ENCODE measurements at places on chromosomes 7 and 10. TPM values are rescaled to one million over a fixed set of nuclear protein-coding genes. Genes with fewer than 3 reads are reported as not detected.

DNA sequence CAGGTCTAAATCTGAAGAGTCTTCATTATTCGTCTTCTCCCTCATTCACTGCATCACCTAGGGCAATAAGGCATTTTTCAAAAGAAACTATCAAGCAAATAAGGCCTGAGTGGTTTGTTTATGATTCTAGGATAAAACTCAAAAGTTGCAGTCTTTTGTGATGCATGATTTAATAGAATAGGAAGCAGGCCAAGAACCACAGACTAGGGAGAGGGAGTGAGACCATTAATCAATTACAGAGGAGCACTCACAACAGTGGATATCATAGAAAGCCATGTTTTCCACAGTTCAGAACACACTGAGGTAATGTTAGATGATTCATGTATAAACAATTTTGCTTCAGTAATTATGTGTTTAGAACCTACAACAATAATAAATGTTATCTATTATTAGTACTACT is 87.8 kb upstream of the LRRTM3 start:
- DNase-seq: peak; percentile 49

DNA sequence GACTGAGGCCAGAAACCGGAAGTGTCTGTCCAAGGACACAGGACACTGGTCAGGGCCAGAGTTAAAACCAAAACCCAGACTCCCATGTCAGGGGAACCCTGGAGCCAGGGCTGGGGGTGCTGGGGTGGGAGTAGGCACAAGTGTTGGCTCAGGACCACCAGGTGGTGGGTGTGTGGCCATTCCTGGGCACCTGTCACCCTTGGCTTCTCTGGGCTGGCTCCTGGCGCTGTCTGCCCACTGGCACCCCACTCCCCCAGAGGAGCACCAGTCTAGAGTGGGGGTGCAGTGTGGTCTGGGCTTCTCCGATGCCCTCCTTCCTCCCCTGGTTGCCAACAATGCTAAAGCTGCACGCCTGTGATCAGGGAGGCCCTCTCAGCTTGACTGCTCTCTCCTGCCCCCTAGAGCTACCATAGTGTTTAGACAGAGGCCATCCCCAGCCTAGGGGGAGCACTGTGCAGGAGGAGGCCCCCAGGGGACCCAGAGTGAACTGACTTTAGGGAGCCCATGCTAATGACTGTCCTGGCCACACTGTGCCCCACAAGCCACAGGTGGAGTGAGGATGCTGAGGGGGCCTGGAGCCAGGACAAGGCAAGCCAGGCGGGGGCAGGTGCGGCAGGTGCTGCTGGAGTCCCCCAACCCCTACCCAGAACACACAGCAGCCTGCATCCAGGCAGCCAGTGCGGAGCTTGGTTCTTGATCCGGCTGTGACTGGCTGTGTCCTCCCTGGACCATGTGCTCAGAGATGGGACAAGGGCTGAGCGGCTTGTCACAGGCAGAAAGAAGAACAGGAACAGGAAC is 11.0 kb downstream of the RASGEF1A start:
- DNase-seq: peak; percentile 4

DNA sequence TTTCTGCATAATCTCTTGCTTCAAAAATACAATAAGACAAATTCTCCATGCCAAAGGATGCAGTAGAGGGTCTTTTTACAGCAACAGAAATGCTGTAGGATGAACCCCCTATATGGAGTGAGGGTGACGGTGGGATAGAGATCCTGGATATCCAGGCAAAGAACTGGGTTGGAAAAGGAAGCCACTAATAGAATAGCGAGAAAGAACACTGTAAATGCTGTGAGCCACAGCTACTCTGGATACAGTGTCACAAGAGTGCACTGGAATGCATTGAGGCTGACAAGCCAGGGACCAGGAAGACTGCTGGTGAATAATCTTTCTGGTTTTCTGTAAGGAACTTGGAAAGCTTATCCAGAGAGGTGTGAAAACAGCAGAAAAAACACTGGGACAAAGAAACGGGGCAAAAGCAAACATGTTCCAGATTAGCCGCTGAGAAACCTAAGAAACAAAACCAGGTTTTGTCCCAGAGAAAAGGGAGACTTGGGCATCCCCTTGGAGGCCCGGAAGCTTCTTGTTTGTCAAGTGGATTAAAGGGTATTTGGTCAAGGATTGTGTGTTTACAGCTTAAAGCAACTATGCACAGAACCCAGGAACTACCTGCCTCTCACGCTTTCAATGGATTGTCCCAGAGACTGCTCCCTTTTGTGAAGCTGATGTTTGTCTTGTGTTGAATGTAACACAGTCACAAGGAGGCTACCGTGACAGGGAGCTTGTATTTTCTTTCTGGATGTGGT is 6.2 kb upstream of the MSMB start:
- DNase-seq: no peak

DNA sequence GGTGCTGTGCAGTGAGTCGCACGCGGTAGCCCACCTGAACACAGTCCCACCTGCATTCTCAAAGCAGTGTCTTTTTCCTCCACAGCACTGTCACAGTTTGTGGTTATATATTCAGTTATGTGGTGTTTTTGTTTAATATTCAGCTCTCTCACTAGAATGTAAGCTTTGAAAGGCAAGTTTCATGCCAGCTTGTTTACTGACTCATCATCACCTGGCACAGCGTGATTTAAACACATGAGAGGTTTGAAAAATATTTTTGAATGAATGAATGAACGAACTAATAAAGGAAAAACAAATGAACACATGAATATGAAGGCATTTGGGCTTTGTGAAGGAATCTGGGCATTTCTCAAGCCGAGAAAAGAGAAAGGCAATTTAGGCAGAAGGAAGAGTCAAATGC is 51.9 kb upstream of the TM9SF3 start:
- DNase-seq: no peak

DNA sequence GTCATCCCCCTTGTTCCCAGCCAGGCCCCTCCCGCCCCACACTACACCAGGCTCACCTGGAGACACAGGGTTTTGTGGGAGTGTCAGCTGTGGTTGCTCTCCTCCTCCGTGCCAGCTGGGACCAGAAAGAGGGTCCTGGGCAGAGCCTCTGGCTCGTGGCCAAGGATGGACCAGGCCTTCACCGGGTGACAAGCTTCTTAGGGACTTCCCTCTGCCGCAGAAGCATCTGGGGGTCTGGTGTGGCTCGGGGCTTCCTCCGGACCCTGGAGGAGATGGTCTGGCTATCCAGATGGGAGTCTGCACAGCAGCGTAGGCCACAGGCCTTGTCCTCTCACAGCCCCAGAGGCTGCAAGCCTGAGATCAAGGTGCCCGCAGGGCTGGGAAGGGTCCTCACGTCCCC is 63.8 kb upstream of the CFAP46 start:
- DNase-seq: no peak

GRCh38 chr10:114143160-114143559 is 30.8 kb downstream of the CCDC186 start:
- no peak for DNase-seq

DNA sequence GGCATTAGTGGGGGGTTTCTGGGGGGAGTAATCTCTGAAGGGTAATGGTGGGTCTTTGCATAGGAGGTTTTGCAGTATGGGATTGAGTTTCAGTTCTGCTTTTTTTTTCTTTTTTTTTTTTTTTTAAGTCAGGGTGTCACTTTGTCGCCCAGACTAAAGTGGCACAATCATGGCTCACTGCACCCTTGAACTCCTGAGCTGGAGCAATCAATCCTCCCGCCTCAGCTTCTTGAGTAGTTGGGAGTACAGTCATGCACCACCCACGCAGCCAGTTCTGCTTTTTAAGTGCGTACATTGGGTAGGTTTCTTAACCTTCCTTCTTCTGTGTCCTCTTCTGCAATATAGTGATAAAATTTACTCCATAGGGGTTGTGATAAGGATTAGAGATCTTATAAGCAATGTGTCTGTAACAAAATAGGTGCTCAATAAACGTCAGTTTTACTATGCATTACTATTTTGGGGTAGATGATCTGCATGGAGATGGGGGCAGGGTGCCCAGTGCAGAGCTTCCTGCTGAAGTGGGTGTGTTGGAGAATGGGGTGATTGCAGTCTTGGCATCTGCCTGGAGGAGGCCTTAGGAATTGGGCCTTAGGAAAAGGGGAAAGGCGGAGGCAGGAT is 9.6 kb downstream of the KAZALD1 start:
- peak; percentile 19 for DNase-seq

GRCh38 chr7:112162142-112162766 is 43.9 kb downstream of the DOCK4 start:
- peak; percentile 59 for DNase-seq

GRCh38 chr10:43254199-43254730 is 12.6 kb downstream of the RASGEF1A start:
- no peak for DNase-seq

GRCh38 chr7:126040114-126041045 is 1110.8 kb upstream of the POT1 start:
- DNase-seq: no peak

DNA sequence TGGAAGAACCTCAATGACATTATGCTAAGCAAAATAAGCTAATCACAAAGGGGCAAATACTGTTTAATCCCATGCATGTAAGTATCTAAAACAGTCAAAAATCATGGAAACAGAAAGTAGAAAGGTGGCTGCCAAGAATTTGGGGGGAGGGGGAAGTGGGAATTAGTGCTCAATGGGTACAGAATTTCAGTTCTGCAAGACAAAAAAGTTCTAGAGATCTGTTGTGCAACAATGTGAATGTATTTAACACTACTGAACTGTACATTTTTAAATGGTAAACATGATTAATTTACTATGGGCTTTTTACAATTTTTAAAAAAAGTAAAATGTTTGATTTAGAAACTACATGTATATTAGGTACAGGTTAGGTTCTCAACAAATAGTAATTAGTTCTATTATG is 11.9 kb downstream of the EZH2 start:
- DNase-seq: no peak

DNA sequence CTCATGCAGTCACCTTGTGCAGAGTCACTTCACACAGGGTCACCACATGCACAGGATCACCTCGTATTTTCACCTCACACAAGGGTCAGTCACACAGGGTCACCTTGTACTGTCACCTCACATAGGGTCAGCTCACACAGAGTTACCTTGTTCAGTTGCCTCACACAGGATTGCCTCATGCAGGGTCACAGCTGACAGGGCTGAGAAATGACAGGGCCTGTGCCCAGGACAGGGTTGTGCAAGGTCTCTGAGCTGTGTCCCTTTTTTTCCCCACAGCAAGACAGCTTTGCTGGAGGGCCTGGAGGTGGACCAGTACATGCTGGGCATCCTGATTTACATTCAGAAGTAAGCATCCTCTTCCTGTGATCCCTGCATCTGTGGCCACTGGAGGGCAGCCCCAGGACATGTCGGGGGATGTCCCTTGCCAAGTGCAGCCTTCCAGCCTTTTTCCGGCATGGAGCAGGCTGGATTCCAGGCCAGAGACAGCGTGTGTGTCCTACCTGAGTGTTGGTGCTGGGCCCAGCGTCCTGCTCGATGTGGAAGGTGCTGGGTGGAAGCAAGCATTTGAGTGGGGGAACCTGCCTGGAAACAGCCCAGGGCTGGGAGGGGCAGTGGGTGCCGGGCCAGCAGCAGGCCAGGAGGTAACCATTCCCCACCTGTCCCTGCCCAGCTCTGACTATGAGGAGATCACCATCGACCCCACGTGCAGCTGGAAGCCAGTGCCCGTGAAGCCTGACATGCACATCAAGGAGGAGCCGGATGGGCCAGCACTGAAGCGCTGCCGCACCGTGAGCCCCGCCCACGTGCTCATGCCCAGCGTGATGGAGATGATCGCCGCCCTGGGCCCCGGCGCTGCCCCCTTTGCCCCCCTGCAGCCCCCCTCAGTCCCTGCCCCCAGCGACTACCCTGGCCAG is 16.3 kb downstream of the ZMIZ2 start:
- no peak for DNase-seq

DNA sequence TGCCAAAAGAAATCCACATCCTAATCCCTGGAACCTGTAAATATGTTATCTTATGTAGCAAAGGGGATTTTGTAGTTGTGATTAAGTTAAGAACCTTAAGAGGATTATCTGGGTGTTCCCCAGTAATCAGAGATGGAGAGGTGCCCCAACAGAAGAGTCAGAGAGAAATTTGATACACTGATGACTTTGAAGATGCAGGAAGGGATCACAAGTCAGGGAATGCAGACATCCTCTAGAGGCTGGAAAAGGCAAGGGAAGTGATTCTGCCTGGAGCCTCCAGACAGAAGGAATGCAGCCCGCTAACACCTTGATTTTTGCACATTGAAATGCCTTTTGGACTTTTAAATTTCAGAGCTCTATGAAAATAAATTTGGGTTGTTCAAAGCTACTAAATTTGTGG is 531.7 kb downstream of the DNAJB9 start:
- DNase-seq: no peak

DNA sequence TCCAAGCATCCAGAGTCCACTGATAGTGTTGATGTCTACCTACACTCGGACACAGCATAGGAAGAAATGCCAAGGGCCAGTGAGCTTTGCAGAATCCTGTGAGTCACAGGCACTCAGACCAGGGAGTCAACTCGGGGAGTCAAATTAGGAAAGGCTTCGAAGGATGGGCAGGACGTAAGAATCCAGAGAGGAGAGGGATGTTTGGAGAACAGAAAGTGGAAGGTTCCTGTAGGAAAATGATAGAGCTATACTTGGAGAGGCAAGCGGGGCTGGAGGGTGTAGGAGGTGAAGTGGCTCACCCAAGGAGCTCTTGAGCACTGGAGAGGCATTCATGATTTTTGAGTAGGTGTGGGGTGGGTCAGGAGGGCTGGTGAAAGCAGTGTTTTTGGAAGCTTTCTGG is 3.0 kb downstream of the ZYX start:
- peak; percentile 75 for DNase-seq

DNA sequence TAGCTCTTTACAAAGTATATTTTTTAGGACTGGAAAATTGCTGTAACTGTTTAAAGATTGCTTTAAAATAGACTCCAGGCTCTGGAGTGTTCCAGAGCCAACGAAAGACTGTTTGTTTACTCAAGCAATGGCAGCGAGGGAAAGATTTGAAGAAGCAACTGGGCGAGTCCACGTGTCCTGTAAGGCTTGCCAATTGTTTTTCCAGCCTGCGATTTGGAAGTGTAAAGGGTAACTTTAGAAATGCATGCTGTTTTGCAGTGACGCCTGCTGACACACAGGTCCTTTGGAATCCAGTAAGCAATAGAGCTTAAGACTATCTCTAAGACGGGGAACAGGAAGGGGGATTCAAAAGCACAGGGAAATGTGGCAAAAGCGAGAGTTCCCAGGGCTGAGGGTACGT is 55.8 kb downstream of the TACC2 start:
- DNase-seq: peak; percentile 42

DNA sequence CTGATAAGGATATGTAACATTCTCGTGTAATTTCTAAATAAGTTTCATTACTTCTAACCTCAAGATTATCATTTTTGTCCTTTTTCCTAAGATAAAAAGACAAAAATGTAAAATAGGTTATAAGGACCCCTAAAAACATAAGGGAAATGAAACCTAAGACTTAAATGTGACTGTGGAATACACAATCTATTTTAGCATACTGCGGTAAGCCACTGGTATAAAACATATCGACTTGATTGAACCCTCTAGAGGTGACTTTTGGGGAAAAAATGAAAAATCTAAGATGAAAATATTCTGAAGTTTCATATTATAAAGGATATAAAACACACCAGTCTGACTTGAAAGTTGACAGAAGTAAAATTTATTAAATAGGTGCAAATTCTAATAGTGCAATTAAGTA is 1.9 kb downstream of the NAMPT start:
- no peak for DNase-seq

MYPN gene
- total RNA-seq: 1.7 TPM

MYOZ1 gene
- total RNA-seq: not detected

PPA1 gene
- 394 TPM for total RNA-seq

GDF2 gene
- total RNA-seq: not detected

OPN4 gene
- not detected for total RNA-seq

CCL24 gene
- total RNA-seq: not detected

ZNF365 gene
- total RNA-seq: 7.2 TPM

CRHR2 gene
- total RNA-seq: not detected

STK32C gene
- 6.7 TPM for total RNA-seq

Data from fibroblast of the aortic adventitia (primary cell).